EH (cell line): ENCODE measurements at places on chromosomes 11 and 22.
A peak's percentile ranks its signal among the peaks of the same experiment; 100 is the strongest.

DNA sequence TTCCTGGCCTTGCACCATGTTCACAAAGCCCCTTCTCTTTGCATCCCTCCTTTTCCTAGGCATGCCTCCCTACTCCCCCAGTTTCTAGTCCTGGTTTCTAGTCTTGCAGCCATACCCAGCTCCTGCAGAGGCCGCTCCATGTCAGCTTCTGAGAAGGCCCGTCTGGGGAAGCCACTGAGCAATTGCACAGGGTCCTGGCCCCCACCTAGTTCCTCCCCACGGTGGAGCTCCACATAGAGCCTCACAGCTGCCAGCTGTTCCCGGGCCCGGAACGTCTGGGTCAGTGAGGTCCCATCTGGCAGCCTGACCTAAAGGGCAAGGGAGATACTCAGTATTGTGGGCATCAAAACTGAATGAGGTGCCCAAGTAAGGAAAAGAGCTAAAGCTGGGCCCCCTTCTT lies 2.2 kb downstream of the UBXN1 start:
- no peak for DNase-seq

DNA sequence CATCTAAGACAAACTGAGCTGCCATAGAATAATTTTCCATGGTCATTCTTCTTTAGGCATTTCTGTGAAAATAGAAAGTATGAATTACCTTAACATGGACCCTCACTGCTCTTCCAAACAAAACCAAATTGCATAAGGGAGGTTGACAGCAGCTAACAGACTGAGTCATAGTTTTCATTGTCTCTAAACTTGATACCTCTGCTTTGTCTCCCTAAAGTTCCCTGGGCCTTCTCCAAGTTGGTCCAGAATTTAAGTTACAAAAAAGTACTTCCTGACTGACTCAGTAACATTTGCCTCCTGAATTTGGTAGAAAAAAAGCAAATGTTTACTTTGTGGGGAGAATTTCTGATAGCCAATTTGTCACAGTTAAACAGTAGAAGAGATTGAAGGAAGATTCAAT lies 3.0 kb downstream of the OR8D1 start:
- DNase-seq = no peak

DNA sequence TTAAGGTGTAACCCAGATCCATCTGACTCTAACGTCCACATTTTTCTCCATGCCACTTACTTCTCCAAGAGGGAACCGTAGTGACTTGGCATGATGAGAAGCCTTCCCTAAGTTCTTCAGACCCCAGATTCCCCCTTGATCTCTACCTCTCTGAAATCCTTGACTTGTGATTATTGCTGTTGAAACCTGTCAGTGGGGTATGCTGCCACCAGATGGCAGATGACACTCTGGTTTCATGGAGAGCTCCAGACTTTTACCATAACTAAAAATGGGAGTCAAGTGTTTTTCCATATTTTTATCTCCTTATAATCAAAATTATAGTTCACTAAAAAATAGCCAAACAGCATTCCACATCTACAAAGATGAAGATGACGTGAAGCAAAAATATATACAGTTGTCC lies 504.2 kb downstream of the SOX6 start:
- no peak for DNase-seq

DNA sequence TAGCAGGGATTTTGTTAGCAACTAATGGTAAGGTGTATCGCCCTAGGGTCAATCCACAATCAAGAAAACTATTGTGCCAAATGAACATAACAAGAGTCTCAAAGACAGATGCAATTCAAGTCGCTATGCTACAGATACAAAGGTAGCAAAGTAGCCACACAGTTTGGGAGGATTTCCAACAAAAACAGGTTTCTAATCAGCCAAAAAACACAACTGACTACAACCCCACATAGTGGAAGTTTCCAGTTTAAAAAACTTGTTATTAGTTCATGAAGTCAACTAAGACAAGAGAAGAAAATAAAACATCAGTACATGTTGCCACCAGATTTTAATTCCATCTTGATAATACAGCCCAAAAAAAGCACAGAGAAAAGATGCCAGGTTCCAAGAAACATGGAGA lies 38.0 kb downstream of the MYH9 start:
- no peak for DNase-seq

GRCh38 chr11:130892861-130893260 lies 23.4 kb downstream of the SNX19 start:
- no peak for DNase-seq

DNA sequence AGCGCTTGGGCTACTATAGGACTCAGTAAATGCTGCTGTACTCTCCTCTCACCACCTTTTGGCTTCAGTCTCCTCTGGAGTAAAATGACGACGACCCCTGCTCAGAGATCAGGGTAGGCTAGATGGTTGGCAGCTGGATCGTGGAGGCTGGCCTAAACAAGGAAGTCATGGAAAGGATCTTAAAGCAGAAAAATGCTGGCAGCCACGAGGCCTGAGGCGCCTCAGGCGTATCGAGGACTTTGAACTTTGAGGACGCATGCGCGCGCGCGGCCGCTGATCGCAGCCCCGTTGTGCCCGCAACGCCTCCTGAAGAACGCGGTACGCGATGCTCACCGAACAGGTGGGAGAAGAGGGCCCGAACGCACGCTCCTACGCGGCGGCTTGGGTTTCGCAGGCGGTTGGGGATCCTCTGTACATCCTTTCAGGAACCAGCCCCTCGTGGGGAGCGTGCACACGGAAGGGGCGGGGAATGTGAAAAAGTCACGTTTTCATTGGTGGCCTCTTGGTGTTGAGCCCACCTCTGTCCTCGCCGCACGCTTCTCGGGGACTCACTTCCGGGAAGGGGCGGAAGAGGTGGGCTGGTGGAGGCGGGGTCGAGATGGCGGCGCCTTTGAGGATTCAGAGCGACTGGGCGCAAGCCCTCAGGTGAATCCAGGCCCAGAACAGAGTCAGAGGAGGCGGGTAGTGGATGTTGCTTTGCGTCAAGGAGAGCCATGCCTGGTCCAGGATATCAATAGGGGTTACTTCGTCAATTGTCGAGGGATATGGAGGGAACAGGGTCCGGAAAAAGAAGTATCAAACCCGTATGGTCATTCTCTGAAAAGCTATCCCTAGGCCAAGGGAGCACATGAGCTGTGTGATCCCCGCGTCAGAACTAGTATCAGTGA lies at the start of the genes COA4 and PAAF1:
TSS of gene COA4 (minus strand) at position 423 of the 887 bp plus-strand sequence. CDS start 3,468 bp downstream, outside the sequence.
TSS of gene PAAF1 (plus strand) at position 576 of the 887 bp plus-strand sequence. CDS start at position 599, 23 bp downstream.
- peak; percentile 98 for DNase-seq

GRCh38 chr11:126332221-126332711 lies 23.2 kb upstream of the ST3GAL4 start:
- DNase-seq = peak; percentile 93

- DNase-seq = no peak
Measured at GRCh38 chr11:22680628-22681027, 14.2 kb downstream of the GAS2 start.

GRCh38 chr11:102283116-102283485 lies 34.2 kb upstream of the BIRC3 start:
- DNase-seq = peak; percentile 82

- DNase-seq = no peak
Measured at GRCh38 chr11:119335655-119336543, 1.6 kb downstream of the RNF26 start.

- DNase-seq = no peak
Measured at GRCh38 chr11:19828382-19829108, 115.9 kb downstream of the NAV2 start.

DNA sequence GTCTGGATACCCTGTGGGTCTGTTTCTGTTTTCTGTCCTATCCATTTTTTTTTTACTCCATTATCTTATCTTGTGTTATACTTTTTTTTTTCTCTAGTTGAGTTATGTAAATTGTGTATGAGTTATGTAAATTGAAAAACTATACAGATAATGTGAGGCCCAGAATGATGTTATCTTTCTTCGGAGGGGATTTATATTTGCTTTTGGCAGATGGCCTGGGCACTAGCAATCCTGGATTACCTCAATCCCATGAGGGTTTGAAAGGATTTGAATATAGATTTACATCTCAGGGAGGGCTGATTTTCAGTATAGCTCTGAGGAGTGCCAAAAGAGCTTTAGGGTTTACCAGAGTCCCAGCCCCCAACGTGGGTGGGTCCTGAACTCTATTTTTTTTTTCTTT lies 71.0 kb downstream of the CSTPP1 start:
- no peak for DNase-seq

DNA sequence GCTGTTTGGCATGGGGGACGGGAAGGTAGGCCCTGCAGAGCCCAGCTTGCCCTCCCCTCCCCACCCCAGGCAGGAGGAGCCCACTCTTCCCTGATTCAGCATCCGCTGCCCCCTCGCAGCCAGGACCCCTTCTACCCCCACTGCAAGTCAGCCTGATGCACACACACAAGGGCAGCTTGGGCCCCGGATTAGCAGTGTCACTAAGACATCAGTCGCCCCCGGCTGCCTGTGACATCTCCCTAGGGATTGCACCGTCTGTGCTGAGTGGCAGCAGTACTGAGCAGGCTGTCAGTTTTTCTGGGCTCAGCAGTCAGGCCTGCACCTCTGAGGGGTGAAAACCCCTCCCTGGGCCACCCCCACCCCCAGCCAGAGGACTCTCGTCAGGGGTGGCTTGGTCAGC lies 30.4 kb upstream of the SYT7 start:
- no peak for DNase-seq

GRCh38 chr11:11279956-11280689 lies 72.9 kb downstream of the CSNK2A3 start:
- no peak for DNase-seq

DNA sequence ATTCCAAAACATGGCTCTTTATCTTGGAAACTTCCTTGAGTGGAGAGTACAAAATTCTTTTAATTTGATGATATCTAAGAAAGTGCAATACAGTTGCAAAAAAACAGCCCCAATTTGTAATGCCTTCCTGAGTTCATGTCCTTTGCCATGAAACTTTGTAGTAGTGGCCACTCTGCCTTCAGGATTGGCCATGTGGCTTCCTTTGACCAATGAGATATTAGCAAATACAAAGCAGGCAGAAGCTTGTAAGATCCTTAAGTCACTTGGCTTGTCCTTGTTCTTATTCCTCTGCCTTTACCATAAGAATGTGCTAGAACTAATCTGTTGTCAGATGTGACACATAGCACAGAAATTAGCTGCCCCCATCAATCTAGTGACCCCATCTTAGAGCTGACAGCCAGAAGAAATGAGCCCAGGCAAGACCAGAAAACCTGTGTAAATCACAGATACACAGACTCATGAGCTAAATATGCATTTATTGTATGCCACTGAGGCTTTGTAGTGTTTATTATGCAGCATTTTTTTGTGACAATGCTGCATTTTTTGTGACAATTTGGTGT lies 29.8 kb upstream of the BLID start:
- DNase-seq = no peak

GRCh38 chr11:8809241-8809938 lies 101.6 kb upstream of the AKIP1 start:
- DNase-seq = peak; percentile 47

GRCh38 chr11:132205496-132205895 lies 835.1 kb downstream of the NTM start:
- no peak for DNase-seq

DNA sequence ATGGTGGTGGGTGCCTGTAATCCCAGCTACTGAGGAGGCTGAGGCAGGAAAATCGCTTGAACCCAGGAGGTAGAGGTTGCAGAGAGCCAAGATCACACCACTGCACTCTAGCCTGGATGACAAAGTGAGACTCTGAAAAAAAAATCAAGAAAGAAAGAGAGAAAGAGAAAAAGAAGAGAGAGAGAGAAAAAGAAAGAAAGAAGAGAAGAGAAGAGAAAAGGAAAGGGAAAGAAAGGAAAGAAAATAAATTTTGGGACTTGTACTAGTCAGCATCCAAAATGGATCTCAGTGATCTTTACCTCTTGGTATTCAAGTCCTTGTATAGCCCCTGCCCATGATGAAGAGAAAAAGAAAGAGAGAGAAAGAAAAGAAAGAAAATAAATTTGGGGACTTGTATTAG lies 22.2 kb upstream of the PICALM start:
- DNase-seq = no peak

- DNase-seq = peak; percentile 62
Measured at GRCh38 chr11:83157594-83158356, 844 bp downstream of the PCF11 start.

DNA sequence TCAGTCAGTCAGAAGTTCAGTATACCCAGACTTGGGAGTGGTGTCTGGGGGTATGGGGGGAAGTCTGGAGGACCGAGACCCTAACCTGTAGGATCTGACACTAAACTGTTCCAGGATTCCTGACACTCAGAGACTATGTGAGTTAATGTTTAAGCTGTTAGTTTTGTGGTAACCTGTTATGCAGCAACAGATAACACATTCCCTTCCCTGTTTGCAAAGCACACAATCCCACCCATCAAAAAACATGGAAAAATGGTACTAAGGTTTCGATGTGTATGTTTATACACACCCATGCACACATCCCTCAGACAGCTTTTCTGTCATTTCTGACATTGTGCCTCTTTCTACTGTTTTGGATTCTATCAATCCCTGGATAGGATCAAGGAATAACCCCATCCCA lies 27.6 kb downstream of the ZNF280B start:
- no peak for DNase-seq

DNA sequence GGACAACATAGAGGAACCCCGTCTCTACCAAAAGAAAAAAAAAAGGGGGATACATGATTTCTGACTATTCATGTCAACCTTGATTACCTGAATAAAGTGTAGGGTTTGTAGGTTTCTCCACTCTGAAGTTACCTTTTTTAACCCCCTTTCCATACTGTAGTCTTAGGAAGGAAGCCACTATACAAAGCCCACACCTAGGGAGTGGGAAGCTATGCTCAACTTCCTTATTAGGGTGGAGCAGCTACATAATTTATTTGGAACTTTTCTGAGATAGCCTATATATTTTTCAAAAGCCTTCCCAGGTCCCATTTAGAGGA lies 582 bp upstream of the ATP6V1E1 start:
- no peak for DNase-seq

DNA sequence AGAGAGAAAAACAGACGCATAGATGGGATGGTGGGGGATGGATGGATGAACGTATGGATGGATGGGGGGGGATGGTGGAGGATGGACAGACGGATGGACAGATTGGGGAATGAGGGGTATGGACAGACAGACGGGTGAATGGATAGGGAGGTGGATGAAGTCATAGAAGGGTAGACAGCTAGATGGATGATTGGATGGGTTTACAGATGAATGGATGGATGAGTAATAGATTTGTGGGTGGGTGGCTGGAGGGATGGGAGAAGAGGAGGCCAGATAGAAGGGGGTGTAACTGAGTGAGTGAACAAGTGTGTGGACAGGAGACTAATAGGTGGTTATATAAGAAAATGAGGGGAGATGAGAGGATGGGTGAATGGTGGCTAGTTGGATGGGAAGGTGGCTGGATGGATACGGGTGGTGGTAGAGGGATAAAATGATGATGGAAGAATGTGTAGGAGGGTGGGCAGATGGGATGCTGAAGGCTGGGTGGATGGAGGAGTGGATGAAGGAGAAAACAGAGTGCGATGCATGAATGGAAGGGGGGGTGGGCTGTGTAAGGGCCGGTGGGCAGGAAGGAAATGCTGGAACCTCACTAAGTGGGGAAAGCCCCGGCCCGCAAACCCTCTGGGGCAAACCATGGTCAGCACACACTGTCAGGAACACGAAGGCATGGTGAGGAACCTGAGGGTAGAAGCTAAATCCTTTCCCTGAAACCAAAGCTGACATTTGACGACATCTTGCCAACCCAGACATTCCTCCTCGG lies 21.6 kb downstream of the ARVCF start:
- no peak for DNase-seq

GRCh38 chr11:110098645-110099044 lies 5.5 kb downstream of the ZC3H12C start:
- peak; percentile 11 for DNase-seq
